ENCODE measurements at places on chromosomes 13 and 19.

DNA sequence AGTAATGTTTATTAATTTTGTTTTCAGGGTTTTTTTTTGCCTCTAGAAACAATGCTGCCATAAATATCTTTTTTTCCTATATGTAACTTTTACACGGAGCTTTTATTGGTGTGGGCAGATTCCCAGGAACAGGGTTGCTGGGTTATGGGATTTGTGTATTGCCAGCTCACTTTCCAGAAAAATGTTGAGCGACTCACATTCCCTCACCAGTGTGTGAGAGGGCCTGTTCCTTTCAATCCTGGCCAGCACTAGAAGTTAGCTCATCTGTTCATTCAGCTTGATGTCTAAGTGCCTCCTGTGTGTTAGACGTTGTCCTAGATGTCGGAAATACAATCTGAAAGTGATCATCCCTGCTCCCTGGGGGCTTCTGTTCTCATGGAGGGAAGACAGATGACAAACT is 2.6 kb downstream of the ZNF71 start:
- DNase-seq, result no peak

GRCh38 chr13:90105276-90105675 is 1242.2 kb upstream of the MIR17HG start:
- no peak for DNase-seq

GRCh38 chr13:40994581-40995230 is 24.4 kb downstream of the ELF1 start:
- DNase-seq, result no peak

GRCh38 chr19:16206637-16207036 is 8.9 kb downstream of the AP1M1 start:
- DNase-seq, result no peak

- DNase-seq, result no peak
Observed at GRCh38 chr13:100517728-100518127, 70.9 kb downstream of the GGACT start.

GRCh38 chr13:59873309-59873708 is 290.4 kb downstream of the DIAPH3 start:
- no peak for DNase-seq

- DNase-seq, result no peak
Observed at GRCh38 chr13:82713687-82714405, 1168.4 kb downstream of the SLITRK1 start.

GRCh38 chr19:22335716-22336115 is 49.5 kb downstream of the ZNF729 start:
- DNase-seq, result no peak

- peak; percentile 28 for DNase-seq
Observed at GRCh38 chr13:45807520-45808099, 43.9 kb downstream of the SIAH3 start.

GRCh38 chr19:41868120-41868988 is 8.3 kb downstream of the RPS19 start:
- no peak for DNase-seq
